ENCODE measurements at places on chromosomes 12 and 14.

GRCh38 chr12:106136263-106136662 lies 2.5 kb downstream of the NUAK1 start:
- DNase-seq: peak; percentile 87

DNA sequence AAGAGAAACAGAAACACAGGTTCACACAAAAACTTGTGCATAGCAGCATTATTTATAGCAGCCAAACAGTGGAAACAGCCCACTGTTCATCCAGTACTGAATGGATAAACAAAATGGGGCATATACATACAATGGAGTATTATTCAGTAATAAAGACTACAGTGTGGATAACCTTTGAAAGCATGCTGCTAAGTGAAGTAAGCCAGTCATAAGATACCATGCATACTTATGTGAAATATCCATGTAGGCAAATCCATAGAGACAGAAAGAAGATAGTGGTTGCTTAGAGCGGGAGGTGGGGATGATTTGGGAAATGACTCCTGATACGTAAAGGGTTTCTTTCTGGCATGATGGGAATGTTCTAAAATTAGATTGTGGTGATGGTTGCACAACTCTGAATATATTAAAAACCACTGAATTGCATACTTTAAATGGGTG lies 99.4 kb downstream of the CRADD start:
- no peak for DNase-seq

DNA sequence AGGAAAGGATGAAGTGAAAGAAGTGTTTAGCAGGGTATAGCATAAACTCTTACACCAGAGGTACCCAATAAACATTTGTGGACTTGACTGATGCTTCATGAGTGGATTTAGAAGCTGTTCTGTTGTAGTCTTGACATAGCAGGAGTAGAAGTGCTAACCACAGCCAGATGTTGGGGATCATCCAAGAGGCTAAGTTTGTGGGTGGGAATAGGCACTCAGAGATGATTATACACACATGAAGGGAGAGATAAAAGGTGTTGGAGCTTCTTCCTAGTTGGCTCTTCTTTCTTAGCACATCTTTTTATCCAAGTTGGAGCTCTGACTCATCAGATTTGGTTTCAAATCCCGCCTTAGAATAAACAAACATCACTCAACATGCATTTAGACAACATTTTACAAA lies 166.7 kb upstream of the E2F7 start:
- DNase-seq: no peak

DNA sequence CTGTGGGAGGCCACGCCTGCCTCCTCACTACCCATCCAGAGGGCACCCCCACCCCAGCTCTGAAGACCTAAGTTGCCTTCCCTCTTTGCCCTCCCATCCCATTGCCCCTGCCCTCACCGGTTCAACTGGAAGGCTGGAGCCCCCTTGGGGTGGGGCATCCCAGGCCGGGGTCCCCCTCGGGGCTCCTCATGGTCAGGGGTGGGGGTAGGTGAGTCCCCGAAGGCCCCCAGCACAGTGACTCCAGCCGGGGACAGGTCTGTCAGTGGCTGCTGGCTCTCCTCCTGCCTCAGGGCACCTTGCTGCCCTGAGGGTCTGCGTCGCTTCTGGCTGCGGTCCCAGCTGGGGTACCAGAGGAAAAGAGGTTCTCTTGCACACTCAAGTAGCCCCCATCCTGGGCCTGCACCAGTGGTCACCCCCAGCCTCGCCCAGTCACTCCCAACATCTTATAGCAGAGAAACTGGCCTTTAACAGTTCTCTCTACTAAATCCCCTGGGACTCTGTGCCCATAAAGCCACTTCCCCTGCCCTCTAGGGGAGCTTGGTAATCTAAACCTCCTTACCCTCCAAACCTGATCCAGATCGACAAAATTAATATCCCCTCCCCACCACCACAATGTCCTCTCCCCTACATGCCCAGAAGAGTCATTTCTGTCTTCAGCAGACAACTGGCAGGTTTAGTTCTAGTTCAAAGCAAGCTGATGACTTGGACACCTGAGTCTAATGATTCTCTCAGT lies 5.1 kb downstream of the PIANP start:
- no peak for DNase-seq
